Left ventricle myocardium inferior (tissue), 1 donor: ENCODE measurements at places on chromosomes 5 and 9.
A peak's percentile ranks its signal among the peaks of the same experiment; 100 is the strongest.

DNA sequence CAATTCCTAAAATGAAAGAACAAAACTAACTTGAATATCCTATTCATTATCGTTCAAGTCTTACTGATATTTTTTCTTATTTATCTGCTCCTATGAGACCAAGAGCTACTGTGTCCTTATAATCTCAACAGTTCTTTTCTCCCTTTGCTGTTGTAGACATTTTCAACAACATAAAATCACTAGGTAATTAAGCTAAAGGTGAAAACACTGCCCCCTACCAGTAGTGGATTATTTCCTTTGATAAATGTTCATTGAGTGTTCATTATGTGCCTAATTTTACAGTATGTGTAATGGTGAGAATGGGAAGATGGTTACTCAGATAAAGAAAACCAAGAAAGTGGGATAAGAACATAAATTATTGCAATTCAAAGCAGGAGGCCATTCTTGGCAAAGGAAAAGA lies 41.4 kb upstream of the PAPPA start:
- no peak for DNase-seq

- no peak for DNase-seq
These were observed 44.2 kb upstream of the TCERG1 start for GRCh38 chr5:146402949-146403348.

- DNase-seq, result no peak
These were observed 288.9 kb upstream of the MPDZ start for GRCh38 chr9:13568405-13568804.

GRCh38 chr9:129270903-129271431 lies 92.9 kb upstream of the IER5L start:
- peak; percentile 7 for DNase-seq

GRCh38 chr9:99187311-99187710 lies 34.4 kb downstream of the ALG2 start:
- no peak for DNase-seq

- no peak for DNase-seq
These were observed 173.6 kb downstream of the ARL15 start for GRCh38 chr5:54136516-54137440.

- DNase-seq, result no peak
These were observed 35.2 kb upstream of the PIK3R1 start for GRCh38 chr5:68180121-68181038.

DNA sequence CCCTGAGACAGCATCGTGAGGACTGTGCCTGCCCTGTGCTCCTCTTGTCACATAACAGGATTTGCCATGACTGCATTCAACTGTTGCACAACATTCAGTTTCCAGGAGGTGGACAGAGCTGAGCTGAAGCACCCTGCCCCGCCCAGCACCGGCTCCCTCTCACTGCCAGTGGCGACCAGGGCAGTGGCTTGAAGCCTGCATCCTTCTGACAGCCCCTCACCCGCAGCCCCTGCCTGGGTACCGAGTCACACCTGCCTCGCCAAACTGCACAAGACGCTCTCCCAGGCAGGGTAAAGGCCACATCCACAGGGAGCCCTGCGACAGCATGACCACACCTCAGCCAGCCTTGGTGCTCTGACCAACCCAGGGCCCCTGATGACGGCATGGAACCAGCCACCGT lies 59.9 kb upstream of the ZNF354A start:
- DNase-seq, result no peak

GRCh38 chr5:155919126-155919525 lies 407.8 kb upstream of the SGCD start:
- DNase-seq, result no peak

- DNase-seq, result no peak
These were observed 467.3 kb downstream of the DNAH5 start for GRCh38 chr5:13477118-13477737.

- no peak for DNase-seq
These were observed 121.6 kb downstream of the TLR4 start for GRCh38 chr9:117825609-117826347.

DNA sequence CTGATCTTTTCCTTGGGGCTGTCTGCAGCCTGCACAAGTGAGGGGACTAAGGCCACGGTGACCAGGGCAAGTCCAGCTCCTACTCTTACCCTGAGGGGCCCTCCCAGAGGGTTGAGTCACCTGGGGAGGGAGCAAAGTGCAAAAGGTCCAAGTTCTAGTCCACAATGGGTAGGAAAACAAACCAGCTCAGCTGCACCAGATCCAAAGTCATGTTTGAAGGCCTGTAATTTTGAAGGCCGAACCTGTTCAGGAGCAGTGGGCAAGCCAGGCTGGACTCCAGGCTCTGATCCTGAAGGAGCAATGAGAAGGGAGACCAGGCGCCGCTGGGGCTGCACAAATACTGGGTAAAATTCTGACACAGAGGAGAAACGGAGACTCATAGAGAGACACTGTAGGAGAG lies 15.8 kb upstream of the TCF7 start:
- DNase-seq, result no peak

DNA sequence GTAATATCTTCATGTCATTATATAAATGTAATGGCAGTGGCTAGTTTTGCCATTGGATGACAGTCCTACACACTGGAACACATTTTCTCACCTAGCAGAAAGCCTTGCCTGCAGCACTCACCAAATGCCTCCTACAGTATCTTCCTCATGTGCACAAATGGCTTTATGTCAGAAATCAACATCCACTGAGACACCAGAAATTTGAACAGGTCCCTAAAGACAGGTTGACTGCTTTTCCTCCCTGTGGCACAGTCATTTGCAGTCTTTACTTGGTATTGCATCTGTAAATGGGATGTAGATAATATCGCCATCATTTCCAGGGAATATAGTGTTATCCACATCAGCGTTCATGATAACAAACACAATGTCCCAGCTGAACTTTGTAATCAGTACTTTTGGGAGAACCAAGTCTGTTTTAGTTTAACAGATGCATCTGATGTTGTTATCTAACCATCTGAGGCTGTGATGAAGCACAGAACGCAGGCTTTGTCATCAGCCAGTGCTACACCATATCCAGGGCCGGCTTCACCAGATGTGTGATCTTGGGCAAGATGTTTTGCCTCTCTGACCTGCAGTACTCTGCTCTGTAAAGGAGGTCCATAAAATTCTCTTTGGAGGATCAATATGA lies 83.9 kb upstream of the TAS2R1 start:
- DNase-seq, result no peak

- DNase-seq, result peak; percentile 45
These were observed 8.4 kb downstream of the RALGDS start for GRCh38 chr9:133112663-133113026.

GRCh38 chr9:111876179-111876578 lies 20.4 kb upstream of the UGCG start:
- DNase-seq, result no peak

- no peak for DNase-seq
These were observed 74.1 kb downstream of the AOPEP start for GRCh38 chr9:94800424-94801117.

GRCh38 chr5:457195-457961 lies 14.4 kb downstream of the EXOC3 start:
- DNase-seq, result no peak

DNA sequence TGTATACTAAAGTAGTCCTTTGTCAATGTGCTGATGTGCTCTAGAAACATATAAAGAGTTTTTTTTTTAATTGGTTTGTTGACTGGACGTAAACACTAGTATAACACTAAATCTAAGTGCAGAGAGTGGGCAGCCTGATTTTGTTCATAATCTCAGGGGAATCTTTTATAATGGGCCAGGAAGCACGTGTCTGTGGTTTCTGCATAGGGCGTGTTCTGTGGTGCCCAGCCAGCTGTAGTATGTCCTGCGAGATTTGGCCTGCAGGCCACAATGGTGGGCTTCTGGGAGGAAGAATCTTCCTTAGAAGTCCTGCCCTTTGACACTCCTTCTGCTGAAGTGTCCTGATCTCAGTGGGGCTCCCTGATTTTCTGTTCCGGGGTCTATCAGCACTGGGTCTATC lies 49.0 kb upstream of the DHFR start:
- no peak for DNase-seq

DNA sequence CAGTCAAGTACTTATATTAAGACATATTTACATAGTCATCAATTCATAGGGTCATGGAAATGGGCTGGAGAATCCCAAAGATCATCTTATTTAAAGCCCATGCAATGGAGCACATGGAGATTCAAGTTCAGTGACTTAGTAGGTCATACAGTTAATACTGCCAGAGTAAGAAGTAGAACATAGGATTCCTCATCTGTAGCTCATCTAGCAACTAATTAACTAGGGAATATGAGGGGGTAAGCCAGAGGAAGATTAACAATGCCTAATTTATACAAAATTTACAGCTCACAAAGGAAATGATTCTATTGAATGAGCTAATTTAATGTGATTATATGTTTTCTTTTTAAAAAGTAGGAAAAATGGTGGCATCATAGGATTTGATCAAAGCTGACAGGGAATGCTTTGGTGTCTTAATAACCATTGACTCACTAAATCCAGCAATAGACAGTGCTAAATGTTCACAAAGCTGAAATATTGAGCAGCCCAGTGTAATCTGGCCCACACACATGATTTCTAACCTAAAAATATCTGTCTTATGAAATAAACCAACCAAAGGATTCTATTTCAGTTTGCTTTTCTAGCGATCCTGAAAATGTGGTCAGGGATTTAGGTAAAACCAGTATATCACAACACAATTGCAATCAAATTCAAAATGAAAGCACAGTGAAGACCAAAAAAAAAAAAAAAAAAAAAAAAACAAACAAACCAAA lies 53.3 kb downstream of the PRDM6 start:
- DNase-seq, result no peak

- DNase-seq, result no peak
These were observed 441.2 kb downstream of the IRX1 start for GRCh38 chr5:4036861-4037260.

DNA sequence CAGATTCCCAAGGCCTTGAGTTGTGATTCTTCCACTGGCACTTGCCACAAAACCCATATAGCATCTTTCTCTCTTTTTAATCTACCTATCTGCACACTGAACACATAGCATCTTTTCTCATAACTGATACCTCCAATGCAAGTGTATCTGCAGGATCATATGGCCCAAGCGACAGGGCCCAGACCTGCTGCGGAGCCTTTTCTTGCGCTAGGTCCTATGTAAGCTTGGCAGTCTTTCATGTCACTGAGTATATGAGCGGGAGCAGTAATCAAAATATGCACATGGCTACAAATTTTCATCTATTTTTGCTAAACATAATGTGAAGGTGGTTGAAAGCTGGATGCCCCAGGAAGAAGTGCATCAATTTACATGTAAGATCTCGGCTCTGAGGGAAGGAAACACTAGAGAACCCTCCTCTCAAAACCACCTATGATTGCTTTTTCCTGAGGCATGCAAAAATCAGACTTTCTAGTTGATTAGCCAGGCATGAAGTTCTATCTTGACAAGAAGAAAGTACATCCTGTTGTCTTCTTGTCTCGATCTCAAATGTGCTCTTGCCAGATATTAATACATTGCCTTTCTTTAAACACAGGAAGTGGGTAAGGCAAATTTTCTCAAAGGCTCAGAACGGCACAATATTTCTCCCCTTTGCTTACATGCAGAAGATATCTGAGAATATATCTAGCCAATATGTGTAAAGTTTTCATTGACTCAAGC lies 26.9 kb upstream of the CEMIP2 start:
- DNase-seq, result no peak
